ENCODE measurements at places on chromosomes 13 and 19. TPM values are rescaled to one million over a fixed set of nuclear protein-coding genes. Genes with fewer than 3 reads are reported as not detected.

The N4BP2L2 gene
- total RNA-seq = 123 TPM

The SHISA7 gene
- total RNA-seq = not detected

The CD22 gene
- total RNA-seq = 0.52 TPM

The AZU1 gene
- total RNA-seq = not detected

The TJP3 gene
- total RNA-seq = 0.22 TPM

GRCh38 chr19:46716672-46717033 lies 261 bp downstream of the PRKD2 start:
- DNase-seq = no peak

The MRPL54 gene
- total RNA-seq = 70.8 TPM

DNA sequence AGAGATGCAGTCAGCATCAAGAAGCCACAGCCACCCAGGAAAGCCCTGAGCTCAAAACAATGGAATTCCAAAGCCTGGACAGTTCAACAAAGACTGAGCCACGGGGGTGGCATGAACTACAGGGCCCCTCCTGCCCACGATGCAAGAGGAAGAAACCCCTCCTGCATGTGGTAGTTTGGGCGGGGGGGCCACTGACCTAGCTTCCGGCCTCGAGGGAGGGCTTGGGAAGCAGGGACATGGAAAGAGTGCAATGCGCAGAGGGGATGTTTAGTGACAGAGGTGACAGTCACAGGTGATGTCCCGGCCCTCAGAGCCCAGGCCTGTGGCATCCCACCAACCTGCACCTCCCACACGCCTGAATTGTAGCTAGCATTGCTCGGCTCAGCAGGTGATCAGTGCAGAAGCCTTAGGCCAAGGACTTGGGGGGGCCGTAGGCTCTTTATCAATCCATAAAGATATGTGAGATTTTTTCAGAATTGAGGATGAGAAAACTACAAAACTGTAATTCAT lies 318.8 kb downstream of the TEX29 start:
- DNase-seq = no peak

DNA sequence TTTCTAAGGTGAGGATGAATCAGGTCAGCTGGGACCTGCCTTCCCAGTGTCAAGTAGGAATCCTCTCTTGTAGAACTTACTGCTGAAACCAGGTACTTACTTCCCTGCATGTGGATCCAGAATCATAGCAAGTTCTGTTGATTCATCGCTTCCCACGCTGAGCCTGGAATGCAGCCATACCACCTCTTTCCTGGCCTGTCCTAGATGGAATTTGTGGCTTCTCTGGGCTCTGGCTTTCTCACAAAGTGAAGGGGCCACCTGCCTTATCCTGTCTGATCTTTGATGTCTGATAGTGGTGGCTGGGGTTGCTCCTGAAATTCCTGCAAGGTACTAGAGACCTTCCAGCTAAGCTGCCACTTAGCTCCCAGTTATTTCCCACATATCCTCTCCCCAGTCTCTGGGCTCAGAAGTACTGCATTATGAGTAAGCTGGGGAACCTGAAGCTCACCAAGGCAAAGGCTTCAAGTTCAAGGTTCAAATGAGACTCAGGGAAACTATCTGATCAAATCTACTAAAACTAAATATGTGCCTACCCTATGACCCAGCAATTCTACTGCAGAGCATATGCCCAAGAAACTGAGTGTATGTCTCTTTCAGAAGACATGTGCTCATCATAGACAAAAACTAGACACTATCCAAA lies 103.5 kb downstream of the SUCLA2 start:
- no peak for DNase-seq

DNA sequence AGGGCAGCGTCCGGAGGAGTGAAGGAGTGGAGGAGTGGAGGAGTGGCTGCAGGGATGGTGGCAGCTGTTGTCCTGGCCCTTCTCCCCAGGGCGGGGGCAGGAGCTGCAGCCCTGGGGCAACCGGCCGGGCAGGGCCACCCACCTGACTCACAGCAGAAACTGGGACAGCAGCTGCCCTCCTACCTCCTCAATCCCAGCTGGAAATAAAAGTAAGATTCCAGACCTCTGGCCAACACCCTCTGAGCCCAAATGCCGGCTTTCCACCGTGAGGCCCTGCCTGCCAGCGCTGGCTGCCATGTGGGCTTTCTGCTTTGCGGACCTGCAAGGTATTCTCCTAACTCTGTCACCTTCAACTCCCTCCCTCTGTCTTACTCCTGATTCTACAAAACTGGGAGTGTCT lies 3.3 kb upstream of the CLPP start:
- no peak for DNase-seq

DNA sequence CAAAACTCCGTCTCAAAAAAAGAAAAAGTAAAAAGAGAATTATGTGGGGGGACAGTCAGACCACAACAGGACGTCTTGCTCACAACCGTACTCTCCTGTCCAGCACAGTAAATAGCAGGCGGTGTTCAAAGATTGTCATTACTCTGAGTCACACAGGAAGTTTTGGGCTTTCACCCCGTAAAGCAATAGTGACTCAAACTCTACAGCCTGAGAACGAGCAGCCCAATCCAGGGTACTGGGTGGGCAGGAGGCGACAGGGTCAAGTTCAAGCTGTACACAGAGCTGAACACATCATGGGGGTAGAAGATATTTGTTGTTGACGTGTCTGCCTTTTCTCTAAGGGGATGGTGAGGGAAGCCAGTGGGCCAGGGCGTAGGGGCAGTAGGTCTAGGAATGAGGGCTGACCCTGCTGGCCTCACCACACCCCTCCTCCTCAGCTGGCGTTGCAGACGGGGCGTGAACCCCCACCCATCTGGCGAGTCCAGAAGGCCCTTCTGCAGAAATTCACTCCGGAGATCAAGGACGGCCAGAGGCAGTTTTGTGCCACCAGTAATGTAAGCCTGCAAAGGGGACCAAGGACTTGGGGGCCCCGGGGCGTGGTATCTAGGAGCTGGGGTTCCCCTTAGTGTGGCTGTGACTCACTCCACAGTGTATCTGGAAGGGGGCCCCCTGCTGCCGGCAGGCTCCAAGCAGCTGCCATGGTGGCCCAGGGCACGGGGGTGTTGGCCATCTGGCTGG lies 23.3 kb downstream of the PRR12 start:
- no peak for DNase-seq

- DNase-seq = peak; percentile 54
Observed at GRCh38 chr19:1253514-1254080, 5.2 kb downstream of the MIDN start.

DNA sequence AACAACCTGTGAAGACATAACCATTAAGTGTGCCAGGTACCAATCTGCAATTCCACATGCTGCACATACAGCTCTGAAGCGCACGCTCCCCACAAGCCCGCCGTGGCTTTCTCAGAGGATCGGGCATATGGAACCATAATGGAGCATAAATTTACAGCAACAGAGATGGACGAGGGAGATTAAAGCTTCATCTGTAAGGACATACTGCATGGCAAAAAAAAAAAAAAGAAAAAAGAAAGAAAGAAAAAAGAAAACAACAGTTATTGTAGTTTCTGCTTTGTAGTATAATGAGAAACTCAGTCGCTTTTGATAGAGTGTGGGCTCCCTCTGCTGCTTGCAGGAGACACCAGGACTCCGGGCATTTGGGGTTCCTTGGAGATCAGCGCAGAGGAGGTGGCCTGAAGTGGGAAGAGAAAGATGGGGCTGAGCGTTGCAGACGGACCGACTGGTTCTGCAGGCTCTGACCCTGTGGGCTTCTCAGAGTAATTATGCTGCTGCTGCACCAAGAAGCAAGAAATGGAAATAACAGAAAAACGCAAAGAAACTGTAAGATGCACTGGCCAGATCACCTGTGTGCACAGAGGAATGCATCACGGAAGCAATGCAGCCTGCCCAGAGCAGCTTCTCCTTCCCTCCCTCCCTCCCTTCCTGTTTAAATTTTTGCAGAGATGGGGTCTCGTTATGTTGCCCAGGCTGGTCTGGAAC lies 10.8 kb upstream of the PDCD5 start:
- DNase-seq = no peak

DNA sequence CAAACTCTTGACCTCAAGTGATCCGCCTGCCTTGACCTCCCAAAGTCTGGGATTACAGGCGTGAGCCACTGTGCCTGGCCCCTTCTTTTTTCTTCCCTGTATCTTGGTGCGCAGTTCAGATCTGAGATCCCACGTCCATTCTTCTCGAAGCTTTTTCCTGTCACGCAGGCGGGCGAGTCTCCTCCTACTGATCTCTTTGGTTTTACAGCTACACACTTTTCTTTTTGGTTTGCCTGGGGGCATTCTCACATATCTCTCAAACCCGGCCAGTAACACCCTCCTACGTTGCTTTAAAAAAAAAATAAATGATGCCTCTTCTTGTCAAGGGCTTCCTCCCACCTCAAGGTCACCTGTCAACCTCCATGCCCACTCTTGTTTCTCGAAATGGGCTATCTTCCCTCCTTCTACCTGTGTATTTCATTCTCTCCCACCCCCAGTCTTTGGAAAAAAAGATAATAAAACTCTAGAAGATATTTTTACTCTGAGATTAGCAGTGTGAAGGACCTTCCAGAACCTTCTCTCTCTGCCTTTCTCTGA lies 12.1 kb downstream of the TMPRSS9 start:
- no peak for DNase-seq

- no peak for DNase-seq
Observed at GRCh38 chr13:45527699-45528462, 63.1 kb downstream of the COG3 start.

The VMAC gene
- 2.2 TPM for total RNA-seq

The TMEM150B gene
- 1.2 TPM for total RNA-seq

DNA sequence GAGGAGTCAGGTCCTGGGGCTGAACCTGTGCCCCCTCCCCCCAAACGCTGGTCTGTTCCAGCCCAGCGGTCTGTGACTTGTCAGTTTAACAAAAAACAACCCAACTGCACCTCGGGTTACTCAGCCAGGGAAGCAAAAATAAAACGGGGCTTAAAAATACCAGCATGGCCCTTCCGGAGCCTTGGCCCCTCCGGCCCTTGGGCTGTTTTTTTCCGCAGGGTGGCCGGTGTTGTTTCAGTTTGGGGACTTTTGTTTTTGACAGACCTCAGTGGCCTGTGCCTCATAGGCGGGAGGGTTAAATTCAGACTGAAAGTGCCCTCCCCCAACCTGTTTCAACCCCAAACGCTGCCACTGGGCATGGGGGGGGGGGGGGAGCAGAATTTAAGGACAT lies 4.0 kb downstream of the TCF3 start:
- no peak for DNase-seq

- no peak for DNase-seq
Observed at GRCh38 chr13:66765559-66765958, 464.6 kb downstream of the PCDH9 start.

DNA sequence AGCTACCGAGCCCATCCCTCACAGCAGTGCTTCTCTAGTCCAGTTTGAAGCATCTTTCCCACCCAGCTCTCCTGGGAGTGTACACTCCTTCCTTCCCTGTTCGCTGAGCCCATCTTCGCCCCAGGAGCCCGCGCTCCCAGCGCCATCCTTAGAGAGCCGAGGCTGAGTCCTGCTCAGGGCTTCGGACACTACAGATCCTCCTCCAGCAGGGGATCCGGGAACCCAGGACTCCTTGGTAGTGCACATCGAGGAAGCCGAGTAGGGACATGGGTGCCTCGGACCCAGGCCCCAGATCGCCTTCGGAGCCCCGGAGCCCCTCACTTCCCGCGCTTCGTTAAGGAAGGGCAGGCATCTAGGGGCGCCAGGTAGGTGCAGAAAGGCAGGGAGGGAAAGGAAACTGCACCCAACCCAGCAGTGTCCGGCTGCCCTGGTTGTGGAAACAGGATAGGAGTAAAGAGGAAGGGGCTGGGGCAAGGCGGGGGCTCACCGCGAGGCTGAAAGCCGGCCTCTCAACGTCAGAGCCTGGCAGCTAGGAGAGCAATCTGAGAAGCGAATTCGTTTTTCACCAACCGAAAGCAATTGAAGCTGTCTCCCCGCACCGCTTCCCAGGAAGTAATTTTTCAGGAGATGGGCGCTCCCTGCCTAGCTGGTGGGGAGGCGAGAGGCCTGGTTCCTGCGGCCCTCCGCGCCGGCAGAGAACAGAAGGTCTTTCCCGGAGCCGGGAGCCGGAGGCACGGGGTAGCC lies 1.0 kb downstream of the PDX1 start:
- DNase-seq = no peak

The ZNF208 gene
- 25.5 TPM for total RNA-seq

- DNase-seq = no peak
Observed at GRCh38 chr13:28316836-28317235, 178.1 kb downstream of the FLT1 start.

The RXFP2 gene
- not detected for total RNA-seq

The FXYD1 gene
- 489 TPM for total RNA-seq

The CGB8 gene
- total RNA-seq = not detected

DNA sequence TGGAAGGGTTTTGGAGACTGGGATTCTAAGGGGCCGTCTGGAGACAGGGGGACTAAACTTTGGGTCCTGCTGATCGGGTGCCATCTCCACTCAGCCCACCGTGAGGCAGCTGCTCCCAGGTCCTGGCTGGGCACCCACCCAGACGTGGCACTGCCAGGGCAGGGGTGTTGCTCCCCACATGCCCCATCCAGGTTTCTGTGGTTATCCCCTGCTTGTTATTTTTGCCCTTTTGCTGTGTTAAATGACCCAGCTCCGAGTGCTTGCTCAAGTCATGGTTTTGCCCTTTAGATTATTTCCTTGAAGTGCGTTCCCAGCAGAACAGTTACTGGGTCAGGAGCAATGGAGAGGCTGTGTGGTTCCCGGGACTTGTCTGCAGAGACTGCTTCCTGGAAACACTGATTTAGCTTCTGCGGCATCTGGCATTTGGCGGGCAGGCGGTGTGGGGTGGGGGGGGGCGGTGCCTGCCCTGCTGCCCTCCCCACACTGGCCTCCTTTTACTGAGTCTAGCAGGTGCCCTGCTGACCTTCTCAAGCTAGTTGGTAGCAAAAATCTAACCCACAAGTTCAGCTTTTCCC lies 1.9 kb downstream of the RAB11B start:
- peak; percentile 74 for DNase-seq

The RINL gene
- total RNA-seq = 4.5 TPM

The RNF113B gene
- total RNA-seq = not detected

The ZNF90 gene
- total RNA-seq = 0.59 TPM
